LoVo (cell line): ENCODE measurements at places on chromosomes 1 and 21.

DNA sequence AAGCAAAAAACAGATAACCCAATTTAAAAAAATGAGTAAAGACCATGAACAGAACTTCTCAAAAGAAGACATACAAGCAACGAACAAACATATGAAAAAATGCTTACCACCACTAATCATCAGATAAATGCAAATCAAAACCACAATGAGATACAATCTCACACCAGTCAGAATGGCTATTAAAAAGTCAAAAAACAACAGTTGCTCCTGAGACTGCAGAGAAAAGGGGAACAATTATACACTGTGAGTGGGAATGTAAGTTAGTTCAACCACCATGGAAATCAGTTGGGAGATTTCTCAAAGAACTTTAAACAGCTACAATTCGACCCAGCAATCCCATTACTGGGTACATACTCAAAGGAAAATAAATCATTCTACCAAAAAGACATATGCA, 131.6 kb downstream of the PTGER3 start:
- DNase-seq, result no peak

DNA sequence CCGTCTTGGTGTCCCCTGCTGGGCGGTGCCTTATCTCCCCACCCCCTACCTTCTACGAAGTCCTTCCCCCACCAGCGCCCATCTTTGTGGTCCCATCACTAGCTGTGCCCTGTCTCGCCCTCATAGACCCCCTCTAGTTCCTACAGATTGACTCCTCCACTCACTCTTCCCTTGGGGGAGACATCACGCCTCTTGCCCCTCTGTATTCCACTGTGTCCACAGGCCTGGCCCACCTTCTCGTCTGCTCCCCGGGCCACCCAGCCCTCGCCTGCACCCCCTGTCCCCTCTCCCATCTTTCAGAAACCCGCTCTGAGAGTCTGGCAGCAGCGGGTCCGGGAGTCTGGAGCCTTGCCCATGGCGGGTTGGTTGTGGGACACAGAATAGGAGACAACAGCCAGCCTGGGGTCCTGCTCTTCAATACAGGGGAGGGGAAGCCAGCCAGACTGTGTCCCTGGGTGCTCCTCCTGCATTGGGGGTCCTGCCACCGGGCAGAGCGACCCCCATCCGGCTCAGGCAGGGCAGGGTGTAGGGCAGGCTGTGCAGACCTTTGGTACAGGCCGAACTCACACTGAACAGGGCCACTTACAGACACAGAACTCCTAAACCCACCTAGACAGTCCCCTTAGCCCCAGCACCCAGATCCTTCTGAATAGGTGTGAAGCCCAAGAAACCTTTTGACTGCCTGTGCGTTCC, 1.1 kb downstream of the RNF187 start:
- DNase-seq, result no peak

GRCh38 chr1:92822879-92823278, 9.0 kb upstream of the RPL5 start:
- no peak for DNase-seq

DNA sequence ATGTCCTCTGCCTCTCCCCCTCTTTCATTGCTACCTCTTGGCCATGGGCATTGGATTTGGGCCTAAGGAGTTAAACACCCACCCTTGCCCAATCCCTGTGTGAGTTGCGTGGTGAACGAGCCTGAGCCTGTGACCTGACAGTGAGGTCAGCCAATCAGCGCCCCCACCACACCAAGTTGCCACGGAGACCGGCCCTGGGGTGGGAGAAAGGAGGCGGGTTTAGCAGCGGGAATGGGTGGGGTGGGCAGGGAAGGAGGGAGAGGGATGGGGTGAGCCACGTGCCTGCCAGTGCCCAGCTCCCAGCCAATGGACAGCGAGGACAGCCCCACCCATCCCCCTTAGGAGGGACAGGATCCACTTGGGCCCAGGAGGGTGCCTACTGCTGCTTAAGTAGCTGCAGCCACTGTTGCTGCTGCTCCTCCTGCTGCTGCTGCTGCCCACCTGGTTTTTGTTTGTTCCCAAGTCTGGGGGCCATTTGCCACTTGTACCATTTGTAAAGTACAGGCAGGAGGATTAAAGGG, 9.5 kb downstream of the ZBTB7B start:
- DNase-seq, result no peak

- no peak for DNase-seq
These were observed 301.2 kb upstream of the SPAG17 start for GRCh38 chr1:118486199-118486598.

DNA sequence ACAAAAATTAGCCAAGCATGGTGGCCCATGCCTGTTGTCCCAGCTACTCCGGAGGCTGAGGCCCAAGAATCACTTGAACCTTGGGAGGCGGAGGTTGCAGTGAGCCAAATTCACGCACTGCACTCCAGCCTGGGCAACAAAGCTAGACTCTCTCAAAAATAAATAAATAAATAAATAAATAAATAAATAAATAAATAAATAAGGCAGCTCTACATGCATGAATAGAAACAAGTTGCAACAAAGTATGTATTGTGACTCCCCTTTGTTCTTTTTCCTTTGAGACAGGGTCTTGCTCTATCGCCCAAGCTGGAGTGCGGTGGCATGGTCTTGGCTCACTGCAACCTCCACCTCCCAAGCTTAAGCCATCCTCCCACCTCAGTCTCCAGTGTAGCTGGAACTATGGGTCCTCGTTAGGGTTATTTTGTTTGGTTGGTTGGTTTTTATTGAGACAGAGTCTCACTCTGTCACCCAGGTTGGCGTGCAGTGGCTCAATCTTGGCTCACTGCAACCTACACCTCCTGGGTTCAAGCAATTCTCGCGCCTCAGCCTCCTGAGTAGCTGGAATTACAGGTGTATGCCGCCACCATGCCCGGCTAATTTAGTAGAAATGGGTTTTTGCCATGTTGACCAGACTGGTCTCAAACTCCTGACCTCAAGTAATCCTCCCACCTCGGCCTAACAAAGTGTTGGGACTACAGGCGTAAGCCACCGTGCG, 8.0 kb downstream of the USP48 start:
- no peak for DNase-seq

GRCh38 chr1:218182455-218182854, 102.6 kb upstream of the RRP15 start:
- no peak for DNase-seq

DNA sequence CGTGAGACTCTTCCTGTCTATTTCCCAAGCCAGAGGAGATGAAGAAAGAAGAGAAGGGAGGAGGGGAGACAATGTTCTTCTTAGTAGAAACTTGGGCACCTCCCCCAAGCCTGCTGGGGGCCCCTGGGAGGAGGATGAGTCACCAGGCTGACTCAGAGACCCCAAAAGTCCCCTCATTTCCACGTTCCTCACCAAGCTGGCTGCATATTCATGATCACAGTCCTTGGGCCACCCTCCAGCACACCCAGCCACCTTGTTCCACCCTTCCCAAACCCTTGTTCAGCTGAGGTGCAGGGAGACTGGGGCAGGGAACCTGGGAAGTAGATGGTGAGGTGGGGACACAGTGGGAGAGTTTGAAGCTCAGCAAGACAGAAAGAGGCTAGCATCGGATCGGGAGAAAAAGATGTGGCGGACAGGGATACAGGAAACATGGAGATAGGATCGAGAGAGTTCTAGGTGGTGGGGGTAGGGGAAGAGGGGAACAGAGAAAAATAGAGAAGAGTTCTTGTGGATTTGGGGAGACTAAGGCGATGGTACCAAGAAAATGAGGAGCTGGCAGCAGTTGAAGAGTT, 712 bp downstream of the RAB13 start:
- DNase-seq, result no peak
